ENCODE measurements at places on chromosomes 6 and 20.

GRCh38 chr20:50607436-50607835, 83.9 kb downstream of the RIPOR3 start:
- DNase-seq: no peak

DNA sequence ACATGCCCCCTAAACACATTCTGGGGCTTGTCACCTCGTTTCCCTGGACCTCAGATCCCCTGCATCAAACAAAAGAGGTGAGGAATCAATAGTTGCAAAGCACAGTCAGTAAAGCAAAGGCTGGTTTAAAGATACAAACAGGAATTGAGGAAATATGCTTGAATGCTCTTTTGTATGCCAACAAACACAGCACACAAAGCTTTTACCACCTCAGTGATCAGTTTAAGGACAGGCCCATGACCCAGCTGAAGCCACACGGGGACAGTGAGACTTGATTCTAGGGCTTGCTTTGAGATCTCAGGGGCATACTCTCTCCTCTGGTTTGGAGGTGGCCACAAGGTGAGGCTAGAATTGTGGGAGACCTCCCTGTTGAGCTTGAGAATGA, 182.9 kb upstream of the CST7 start:
- no peak for DNase-seq

DNA sequence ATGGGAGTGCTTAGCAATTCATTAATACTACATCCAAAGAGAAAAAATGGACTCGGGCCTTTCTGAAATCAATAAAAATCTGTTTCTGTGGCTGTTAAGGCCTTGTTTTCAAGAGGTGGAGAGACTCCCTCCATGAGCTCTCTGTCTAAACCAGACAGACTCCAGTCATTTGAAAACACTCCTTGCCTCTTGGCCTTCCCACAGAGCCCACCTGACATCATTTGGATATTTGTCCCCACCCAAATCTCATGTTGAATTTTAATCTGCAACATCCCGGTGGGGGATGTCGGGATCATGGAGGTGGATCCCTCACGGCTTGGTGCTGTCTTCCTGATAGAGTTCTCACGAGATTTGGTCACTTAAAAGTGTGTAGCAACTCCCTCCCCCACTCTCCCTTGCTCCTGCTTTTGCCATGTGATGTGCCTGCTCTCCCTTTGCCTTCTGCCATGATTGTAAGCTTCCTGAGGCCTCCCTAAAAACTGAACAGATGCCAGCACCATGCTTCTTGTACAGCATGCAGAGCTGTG, 226.3 kb downstream of the TBXT start:
- DNase-seq: no peak

DNA sequence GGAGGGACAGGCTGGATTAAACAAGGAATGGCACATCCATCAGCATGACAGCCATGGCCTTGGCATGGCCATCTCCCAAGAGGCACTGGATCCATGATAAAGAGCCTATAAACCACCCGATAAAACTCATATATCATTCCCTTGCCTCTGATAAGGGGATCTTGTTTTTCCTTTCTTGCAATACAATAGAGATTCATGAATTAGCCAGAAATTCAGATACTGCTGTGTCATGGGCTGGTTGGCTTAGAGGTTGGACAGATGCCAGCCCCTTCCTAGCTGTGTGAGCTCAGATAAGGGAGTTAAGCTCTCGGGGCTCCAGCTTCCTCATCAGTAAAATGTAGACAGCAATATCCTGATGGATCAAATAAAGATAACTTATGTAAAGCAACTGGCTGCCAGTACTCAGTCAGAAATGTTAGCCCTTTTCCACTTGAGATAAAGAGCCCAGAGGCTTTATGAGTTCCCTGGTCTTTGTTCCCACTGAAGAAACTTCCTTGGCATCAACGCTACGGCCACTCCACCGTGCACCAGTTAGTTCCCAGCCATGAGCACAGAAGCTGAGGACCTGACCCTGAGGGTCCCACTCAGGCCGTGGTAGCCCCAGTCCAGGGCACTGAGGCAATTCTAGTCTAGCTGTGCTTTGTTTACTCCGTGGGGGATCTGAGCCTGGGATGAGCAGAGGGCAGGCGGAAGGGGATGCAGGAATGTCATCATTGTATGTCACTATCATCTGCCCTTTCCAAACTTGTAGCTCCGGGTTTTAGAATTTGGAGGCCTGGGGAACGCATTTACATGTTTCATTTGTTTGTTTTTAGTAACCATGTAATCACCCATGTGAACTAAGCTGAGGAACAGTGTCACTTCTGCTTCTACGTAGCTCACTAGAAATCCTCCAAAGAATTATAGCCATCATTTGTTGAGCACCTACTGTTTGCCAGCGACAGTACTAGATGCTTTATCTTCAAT, 67.2 kb upstream of the TBC1D7 start:
- peak; percentile 87 for DNase-seq

DNA sequence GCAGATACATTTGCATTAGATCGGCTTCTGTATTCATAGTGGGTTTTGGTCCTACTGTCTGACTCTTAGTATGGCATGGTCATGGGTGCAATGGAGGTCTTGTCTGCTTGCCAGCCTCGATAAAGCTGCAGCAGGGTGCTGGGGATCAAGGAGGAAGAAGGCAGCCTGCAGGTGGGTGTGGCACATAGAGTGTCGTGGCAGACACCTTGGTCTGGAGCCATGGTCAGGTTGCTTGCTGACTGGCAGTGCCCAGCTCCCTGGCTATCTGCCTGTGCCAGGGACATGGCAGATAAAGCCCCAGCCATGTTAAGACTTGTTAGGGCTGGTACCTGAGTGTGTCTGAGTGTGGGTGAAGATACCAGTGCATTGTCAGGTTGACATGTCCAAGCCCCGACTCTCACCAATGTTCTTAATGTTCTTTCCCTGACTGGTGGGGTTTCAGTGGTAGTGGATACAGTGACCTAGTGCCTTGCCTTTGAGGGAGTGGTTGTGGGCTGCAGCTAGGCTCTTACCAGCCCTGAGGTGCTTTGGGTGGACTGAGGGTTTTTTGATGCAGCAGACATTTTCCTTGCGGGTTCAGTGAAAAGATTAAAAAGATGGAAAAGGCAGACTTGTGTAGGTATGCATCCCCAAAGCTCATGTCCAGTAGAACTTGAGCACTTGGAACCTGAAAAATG, 1.8 kb downstream of the FAM83D start:
- DNase-seq: no peak

DNA sequence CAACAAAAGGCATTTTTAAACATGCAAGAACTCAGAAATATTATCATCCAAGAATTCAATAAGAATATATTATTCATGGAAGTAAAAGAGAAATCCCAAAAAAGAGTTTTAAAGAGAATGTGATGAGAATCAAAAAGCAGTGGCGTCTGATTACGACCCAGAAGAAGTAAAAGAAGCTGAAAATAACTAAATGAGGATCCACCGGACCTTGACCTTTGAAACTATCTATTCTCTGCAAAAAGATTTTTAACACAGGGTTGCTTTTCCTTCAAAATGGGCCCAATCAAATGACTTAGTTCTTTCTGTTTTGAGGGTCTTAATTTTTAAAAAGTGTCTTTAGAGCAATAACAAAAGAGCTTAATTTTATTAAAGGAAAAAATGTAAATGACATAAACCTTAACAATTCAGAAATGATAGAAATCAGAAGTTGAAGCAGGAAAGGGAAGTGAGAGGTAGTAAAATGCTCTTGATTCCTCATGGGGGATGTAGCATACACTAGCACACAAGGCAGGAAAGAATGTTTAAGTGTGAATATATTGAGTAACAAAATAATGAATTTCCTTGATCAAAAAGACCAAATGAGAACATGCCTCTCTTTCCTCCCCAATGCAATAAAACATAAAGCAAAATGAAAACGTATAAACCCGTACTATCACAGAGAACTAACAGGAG, 223.1 kb upstream of the PRDM1 start:
- DNase-seq: no peak

- DNase-seq: no peak
Observed at GRCh38 chr20:4111440-4112411, 96.4 kb upstream of the RNF24 start.

GRCh38 chr20:33386673-33387072, 14.6 kb downstream of the CDK5RAP1 start:
- DNase-seq: no peak

- DNase-seq: peak; percentile 76
Observed at GRCh38 chr6:46876126-46876525, 45.6 kb downstream of the ADGRF5 start.

GRCh38 chr6:14638435-14638905, 520.9 kb downstream of the CD83 start:
- DNase-seq: no peak

Measured in astrocyte of the hippocampus (primary cell).